ENCODE measurements at places on chromosomes 1 and 21.

DNA sequence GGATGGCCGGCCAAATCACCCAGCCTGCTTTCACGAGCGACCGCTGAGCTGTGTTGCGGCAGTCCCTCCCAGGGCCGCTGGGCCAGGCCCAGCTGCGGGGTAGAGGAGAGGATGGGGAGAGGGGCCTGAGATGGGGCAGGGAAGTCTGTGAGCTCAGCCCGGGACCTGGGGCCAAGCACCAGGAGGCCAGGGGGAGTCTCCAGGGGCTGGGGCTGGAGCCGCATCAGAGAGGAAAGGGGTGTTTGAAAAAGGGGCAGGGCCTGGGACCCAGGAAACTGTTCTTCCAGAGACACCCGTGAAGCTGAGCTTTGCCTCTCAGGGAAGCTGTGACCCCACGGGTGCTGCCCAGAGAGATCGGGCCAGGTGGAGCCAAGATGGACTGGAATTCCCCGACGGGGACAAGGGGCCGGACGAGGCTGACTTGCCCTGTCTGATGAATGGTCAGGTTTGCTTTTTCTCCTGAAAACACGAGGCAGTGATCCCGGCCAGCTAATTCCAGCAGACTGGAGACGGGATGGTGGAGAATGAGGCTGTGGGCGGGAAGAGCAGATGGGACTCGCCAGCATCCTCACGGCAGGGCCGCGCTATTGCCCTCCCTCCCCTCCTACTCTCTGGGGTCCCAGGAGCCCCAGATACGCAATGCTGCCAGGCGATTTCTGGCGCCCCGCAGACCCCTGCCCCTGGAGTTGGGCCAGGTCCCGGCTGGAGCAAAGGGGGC, 40.3 kb upstream of the COL18A1 start:
- DNase-seq: no peak

DNA sequence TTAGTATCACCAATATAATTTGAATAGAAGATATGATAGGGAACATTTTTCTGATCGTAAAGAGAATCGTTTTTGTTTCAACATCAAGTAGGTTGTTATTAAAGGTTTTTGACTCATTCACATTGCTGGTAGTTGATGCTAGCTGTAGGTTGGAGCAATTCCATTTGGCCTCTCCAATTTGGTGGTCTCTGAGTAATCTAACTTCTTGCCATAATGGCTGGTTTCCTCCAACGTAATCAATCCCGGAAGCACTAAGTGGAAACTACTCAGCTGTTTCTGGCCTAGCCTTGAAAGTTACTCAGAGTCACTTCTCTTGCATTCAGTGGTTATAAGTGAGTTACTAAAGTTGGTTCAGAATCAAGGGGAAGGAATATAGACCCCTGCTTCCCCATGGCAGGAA, 26.0 kb downstream of the RCOR3 start:
- DNase-seq: no peak

GRCh38 chr1:180210008-180210620, 19.9 kb upstream of the LHX4 start:
- DNase-seq: no peak

- no peak for DNase-seq
Observed at GRCh38 chr1:106727171-106727570, 329.3 kb upstream of the PRMT6 start.

GRCh38 chr1:202825748-202826147, 15.0 kb downstream of the PCAT6 start:
- DNase-seq: no peak

DNA sequence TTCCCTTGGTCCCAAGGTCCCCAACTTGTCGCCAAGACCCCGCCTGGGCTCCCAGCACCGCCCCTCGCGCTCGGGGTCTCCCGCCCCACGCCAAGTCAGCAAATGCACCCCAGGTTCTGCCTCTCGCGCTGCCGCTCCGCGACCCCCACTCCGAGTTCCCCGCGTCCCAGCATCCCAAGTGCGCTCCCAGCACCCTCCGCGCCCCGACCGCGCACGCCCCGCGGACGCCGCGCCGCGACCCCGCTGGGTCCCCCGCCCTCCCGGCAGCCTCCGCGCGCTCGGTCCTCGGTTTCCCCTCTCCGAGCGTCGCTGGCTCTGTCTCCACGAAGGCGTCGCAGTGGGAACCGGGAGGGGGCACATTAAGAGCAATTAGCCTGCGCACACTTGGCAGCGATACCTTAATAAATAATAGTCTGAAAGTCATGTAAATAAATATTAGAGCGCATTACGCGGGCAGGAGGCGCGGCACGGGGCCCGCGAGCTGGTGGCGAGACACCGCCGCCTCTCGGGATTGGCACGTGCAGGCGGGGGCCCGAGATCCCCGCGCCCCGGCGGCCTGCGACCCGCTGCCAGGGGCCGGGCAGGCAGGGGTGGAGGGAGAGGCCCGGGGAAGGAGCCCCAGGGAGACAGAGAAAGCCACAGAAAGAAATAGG, 75.9 kb downstream of the VWA5B1 start:
- DNase-seq: no peak

DNA sequence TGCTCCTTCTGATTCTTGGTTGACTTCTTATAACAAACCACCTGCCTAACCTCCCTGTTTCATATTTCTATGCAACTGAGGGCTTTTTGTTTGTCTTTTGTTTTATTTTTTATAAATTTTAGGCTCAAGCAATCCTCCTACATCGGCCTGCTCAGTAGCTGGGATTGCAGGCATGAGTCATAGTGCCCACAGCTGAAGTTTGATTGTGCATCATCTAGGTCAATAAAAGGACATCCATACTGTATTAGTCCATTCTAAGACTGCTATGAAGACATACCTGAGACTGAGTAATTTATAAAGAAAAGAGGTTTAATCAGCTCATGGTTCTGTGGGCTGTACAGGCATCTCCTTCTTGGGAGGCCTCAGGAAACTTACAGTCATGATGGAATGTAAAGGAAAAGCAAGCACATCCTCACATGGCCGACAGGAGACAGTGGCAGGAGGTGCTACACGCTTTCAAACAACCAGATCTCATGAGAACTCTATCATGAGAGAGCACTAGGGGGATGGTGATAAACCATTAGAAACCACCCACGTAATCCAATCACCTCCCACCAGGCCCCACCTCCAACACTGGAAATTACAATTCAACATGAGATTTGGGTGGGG, 285.0 kb downstream of the SIPA1L2 start:
- DNase-seq: no peak

GRCh38 chr1:182389619-182390047, 2.0 kb downstream of the GLUL start:
- DNase-seq: no peak

DNA sequence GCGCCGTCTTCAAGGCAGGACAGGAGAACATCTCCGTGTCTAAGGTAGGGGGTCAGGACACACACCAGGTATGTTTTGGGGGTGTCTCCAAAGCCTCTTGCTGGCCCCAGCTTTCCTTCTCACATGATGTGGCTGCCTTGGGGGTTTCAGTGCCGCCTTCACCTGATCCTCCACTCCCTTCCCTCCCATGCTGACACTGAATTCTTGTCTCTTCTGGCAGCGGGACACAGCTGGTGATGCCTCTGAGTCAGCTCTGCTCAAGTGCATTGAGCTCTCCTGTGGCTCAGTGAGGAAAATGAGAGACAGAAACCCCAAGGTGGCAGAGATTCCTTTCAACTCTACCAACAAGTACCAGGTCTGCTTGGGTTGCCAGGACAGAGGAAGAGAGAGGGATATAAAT, 13.5 kb downstream of the ATP1A2 start:
- DNase-seq: no peak

DNA sequence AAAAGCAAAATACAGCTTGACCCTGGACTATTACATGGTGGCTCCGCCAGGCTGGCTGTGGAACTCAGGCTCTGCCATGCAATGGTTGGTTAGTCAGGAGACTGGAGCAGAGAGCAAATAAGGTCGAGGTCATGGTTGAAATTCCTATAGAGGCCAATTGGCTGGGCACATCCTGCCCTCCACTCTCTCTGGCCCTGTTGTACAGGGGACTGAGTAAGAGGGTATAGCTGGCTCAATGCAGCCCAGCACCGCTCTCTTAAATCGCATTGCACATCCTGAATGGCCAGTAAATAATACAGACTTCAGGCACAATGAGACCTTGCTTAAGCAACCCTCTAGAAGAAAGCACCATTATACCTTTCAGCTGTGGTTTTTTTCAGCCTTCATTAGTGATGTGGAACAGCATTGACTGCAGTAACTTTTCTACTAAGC, 59.3 kb upstream of the PPP2R5A start:
- no peak for DNase-seq

DNA sequence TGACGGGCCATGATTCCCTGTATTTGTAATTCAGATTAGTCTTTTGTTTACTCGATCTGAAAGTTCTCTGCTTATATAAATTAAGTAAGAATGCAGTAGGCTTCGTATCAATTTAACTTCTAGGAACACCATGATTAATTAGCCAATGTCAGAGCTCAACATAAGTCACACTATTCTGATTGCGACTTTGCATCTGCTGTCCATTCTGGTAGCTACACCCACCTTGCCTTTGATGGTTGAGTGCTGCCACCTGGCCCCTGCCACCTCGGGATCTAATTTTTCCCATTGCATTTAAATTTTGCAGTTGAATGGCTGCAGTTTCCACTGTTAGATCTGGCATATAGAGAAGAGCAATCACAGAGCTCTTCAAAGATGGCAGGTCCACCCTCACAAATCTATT, 140.0 kb downstream of the LTN1 start:
- no peak for DNase-seq

DNA sequence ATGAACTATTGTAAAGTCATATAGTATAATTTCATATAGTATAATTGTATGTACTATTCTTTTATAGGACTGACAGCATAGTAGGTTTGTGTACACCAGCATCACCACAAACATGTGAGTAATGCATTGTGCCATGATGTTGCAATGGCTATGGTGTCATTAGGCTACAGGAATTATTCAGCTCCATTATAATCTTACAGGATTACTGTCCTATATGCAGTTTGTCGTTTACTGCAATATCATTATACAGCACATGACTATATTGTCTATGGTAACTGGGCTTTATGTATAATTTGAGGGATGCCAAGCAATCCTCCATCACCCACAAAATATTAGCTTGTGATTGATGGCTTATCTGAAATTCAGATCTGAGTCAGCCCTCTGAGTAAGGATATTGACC, 54.2 kb upstream of the PBX1 start:
- DNase-seq: no peak

- DNase-seq: no peak
Observed at GRCh38 chr1:67192902-67193301, 26.6 kb downstream of the IL23R start.

DNA sequence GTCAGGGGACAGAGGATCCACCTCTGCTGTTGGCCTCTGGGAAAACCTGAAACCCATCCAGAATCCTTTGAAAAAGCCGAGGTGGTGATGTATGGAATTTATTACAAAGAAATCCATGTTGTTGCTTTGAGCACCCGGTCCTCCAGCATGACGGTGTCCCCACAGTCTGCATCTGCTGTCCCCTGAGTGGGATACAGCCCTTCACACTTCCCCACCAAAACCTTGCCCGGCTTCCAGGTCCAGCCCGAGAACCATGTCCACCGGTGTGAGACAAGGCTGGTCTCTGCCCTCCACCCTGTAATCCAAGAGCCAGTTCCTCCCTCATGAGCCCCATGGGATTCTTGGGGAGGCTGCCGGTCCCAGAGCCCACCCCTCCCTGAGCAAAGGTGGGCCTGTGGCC, 70.5 kb downstream of the STUM start:
- DNase-seq: no peak

GRCh38 chr1:222167111-222167510, 380.8 kb downstream of the HHIPL2 start:
- no peak for DNase-seq

GRCh38 chr21:38323721-38324531, 67.1 kb downstream of the KCNJ15 start:
- DNase-seq: no peak

GRCh38 chr1:47643306-47644211, 205.7 kb downstream of the FOXD2 start:
- DNase-seq: no peak

- DNase-seq: no peak
Observed at GRCh38 chr1:3032371-3033039, 11.2 kb downstream of the ACTRT2 start.

GRCh38 chr1:200240656-200241055, 169.2 kb downstream of the ZNF281 start:
- no peak for DNase-seq

DNA sequence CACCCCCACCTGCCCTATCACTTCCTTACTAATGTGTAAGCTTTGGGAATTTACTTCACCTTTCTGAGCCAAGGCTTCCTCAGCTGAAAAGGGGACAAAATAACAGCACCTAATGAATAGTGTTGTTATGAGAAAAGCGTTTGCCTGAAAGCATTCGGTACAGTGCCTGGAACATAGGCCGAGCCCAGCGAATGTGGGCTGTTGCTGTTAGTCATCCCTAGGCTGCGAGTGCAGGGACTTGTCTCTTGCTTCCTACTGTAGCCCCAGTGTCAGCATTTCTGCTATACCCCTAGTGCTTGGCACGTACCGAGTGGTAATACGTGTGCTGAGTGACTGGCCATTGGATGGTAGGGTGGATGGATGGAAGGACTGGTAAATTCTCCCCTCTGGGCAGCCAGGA, 16.7 kb upstream of the KPNA6 start:
- DNase-seq: no peak

- DNase-seq: no peak
Observed at GRCh38 chr1:18419845-18420184, 60.9 kb upstream of the KLHDC7A start.

- DNase-seq: no peak
Observed at GRCh38 chr1:210232511-210233215, at the start of gene SERTAD4. SERTAD4 (plus strand) TSS chr1:210232796; CDS start chr1:210237961, 5,165 bp downstream.

DNA sequence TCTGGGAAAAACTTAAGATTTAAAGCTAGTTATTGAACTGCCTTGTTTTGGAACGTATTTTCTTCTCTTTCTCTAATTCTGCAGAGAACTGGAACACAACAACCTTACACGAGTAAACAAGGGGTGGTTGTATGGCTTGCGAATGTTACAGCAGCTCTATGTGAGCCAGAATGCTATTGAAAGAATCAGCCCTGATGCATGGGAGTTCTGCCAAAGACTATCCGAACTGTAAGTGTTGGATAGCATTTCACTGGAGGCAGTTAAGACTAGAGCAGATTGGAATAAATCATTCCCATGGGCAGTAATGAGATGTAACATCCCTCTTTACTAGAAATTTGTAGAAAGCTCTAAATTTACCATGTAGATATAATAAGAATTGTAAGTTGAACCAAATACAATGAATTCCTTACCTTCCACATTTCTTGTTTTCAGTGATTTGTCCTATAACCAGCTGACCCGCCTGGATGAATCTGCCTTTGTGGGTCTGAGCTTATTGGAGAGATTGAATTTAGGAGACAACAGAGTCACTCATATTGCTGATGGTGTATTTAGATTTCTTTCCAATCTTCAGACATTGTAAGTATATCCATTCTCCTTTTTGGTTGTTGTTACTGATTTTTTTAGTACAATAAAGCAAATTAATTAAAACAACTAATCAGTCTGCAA, 22.9 kb downstream of the LRIG2 start:
- no peak for DNase-seq

DNA sequence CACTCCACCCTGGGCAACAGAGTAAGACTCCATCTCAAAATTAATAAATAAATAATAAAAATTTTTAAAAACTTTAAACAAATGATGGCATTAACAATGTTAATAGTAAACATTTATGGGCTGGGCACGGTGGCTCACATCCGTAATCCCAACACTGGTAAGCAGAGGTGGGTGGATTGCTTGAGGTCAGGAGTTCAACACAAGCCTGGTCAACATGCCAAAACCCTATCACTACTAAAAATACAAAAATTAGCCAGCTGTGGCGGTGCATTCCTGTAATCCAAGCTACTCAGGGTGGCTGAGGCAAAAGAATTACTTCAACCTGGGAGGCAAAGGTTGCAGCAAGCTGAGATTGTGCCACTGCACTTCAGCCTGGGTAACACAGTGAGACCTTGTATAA, 9.0 kb upstream of the L1TD1 start:
- DNase-seq: no peak

All from activated naive CD8-positive, alpha-beta T cell treated with anti-CD3 and anti-CD28 coated beads, Interleukin-2, amount 50 U/mL, for 16 hours (primary cell).